ENCODE measurements at places on chromosomes 1 and 21.

- no peak for DNase-seq
Measured at GRCh38 chr1:233582439-233582838, 31.5 kb upstream of the KCNK1 start.

GRCh38 chr1:34780528-34780927 lies 486 bp upstream of the GJB3 start:
- no peak for DNase-seq

GRCh38 chr1:171352554-171352953 lies 38.6 kb downstream of the FMO4 start:
- DNase-seq = no peak

DNA sequence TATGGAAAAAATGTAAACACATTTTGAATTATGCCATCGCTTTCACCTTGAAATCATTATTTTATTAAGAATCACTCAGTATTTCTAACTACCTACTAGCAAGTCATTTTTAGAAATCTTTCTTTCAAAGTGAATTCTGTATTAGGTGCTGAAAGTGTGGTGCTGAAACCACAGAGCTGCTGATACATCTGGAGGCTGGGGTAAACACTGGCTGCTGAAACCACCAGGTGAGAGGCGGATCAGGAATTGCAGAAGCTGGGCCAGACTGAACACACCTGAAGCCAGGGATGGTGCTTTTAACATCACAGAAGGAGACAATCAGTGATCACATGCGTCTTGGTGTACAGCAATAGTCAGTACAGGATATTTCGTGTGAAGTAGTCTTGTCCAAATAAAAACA lies 42.2 kb upstream of the KCNE1 start:
- DNase-seq = no peak

DNA sequence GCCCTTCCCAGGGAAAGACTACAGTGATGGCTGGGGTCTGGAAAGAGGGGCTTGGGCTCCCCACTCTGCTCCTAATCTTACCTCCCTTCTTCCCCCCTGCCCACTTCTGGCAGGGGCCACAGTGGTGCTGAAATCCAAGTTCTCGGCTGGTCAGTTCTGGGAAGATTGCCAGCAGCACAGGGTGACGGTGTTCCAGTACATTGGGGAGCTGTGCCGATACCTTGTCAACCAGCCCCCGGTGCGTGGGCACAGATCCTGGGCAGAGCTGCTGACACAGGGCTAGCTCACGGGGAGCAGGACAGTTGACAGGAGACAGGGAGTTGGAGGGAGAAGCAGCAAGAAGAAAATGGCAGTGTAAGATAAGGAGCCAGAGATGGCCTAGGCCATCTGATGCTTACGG lies 2.4 kb downstream of the SLC27A3 start:
- DNase-seq = no peak

GRCh38 chr1:172085317-172085716 lies 244.0 kb downstream of the DNM3 start:
- no peak for DNase-seq

- DNase-seq = no peak
Measured at GRCh38 chr1:103160281-103160680, 52.0 kb upstream of the COL11A1 start.

- DNase-seq = no peak
Measured at GRCh38 chr1:12083766-12084165, 20.7 kb downstream of the TNFRSF8 start.

- DNase-seq = no peak
Measured at GRCh38 chr1:203072002-203072602, 13.7 kb downstream of the MYOG start.

DNA sequence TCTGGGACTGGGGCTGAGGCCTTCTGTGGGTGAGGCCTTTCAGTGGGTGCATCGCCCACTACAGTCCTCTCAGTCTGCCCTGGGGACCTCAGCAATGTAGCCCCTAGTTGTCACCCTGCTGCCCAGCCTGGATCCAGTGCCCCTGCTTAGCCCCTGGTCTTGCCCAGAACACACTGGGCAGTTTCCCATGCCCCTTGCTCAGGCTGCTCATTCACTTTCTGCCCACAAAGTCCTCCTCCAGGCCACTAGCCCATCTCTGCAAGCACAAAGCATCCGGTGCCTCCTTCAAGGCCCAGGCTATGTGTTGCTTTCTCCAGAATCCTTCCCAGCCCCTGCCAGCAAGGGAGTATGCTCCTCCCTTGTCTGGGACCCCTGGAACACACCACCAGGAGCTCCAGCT lies 5.4 kb upstream of the ADORA1 start:
- DNase-seq = no peak

- no peak for DNase-seq
Measured at GRCh38 chr1:232382671-232383070, 247.3 kb downstream of the SIPA1L2 start.

DNA sequence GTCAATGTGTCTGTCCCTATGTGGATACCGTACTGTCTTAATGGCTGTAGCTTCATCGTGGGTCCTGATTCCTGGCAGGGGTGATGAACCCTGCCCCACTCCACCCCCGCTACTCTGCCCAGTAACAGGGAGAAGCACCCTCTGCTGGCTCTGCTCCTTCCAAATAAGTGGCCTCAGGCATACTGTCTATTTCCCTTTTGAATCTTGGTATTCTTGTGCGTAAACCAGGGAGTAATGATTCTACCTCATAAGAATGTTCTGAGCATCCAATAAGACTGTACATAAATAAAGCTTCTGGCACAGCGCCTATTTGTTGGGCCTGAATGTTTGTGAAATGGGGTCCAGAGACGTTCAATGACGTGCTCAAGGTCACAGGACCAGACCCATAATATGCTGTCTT lies 35.2 kb upstream of the CTPS1 start:
- no peak for DNase-seq

DNA sequence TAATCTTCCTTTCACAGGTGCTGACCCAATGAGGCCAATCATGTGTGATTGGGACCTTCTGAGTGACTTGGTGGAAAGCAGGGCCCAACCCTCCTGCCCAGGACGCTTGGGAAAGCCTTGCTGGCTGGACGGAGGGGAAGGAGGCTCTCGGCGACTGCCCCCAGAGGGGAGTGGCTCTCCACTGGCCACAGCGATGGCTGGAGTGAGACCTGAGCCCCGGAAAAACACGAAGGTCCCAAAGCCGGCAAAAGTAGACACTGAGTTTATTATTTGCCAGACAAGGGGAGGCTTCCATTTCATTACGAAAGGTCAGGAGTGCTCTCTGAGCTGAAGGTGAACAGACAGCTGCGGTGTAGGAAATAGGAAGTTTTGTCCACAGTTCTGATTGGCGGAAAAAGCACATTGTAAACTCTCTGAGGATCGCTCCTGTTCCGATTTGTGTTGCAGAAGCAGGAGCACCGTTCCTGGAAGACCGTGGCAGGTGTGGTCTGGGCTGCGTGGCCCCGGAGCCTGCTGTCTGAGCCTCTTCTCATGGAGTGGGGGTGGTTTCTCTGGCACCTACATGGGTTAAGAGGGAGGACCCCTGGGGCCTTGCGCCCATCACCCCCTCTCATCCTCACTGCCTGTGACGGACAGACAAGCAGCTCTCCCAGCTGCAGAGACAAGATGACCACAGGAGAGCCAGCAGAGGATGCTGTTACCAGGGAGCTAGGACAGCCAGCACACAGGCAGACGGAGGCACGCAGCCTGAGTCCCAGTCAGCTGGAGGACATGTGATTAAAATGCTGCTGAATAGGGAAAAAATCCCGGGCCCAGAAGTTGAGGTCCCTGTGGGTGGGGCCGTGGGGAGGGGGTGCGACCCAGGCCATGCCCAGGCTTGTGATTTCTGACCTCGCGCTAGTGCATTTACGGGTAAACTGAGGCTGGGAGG lies 41.5 kb downstream of the KRTAP10-1 start:
- no peak for DNase-seq

DNA sequence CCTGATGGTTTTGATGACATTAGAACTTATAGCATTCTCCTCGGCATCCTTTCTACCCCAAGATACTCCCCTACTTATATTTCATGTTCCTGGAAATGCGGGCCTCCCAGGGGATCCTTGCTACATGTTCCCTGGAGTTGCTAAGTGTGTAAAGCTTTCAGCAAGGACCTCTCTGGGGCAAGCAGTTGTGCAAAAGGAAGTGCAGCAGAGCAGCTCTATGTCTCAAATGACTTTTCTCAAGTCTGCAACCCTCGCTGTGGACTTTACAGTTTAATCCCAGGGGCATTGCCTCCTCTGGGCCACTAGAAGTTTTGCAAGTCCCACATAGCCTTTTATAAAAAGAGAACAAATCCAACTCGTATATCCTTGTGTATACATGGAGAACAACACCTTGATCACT lies 20.8 kb upstream of the MNDA start:
- no peak for DNase-seq

DNA sequence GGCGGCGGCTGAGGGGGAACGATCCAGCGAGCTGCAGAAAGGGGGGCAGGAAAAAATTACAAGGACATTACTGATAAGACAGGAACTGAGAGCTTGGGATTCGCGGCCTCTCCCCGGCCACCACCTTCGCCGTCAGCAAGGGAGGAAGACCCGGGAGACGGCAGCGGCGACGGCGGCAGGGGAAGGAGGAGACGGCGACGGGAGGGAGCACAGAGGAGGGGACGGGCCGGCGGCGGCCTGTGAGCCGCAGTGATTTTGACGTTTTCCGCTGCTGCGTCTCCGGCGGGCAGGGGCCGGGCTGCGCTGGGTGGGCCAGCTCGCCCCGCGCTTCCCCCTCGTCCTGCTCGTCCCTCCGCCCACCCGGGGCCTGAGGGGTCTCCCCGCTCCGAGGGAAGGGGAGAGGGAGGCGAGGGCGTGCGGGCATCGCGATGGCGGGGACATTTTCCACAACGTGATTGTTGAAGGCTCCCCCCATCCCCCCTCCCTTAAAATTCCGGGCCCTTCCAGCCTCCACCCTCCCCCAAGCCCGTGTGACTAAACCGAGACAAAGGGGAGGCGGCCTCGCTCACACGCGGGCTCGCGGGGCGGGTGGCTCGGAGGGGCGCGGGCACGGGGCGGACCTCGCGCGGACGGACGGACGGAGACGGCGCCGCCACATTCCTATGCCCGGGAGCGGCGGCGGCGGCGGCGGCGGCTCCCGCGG lies 407 bp downstream of the CAMSAP2 start:
- DNase-seq = no peak

DNA sequence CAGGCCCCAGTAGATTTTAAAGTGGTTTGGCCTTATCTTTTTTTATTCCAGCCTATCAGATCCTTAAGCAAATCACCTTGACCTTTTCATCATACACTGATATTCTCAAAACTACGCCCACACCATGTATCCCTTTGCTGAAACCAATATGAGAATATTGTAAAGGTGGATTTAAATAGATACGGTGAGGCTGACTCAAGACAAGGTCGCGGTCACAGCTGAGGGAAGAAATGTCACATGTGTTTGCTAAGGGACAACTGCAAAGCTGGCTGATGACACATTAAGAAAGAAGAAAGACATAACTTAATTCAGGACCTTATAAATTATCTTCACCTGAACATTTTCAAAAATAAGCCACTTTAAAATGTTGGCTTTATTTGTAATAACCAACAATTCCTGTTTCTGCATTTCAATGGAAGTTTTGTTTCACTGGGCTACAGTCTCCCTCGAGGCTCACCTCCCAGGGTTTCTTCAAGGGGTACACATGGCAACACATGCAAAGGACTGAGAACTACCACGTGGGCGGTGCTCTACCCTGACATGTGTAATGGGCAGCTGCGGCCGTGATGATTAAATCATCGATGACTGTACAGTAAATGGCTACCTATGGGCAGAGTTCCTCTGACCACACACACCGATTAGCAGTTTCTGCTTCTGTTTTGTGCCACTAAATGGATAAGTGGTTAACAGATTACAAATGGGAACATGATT lies 189.5 kb downstream of the SIPA1L2 start:
- DNase-seq = peak; percentile 49

DNA sequence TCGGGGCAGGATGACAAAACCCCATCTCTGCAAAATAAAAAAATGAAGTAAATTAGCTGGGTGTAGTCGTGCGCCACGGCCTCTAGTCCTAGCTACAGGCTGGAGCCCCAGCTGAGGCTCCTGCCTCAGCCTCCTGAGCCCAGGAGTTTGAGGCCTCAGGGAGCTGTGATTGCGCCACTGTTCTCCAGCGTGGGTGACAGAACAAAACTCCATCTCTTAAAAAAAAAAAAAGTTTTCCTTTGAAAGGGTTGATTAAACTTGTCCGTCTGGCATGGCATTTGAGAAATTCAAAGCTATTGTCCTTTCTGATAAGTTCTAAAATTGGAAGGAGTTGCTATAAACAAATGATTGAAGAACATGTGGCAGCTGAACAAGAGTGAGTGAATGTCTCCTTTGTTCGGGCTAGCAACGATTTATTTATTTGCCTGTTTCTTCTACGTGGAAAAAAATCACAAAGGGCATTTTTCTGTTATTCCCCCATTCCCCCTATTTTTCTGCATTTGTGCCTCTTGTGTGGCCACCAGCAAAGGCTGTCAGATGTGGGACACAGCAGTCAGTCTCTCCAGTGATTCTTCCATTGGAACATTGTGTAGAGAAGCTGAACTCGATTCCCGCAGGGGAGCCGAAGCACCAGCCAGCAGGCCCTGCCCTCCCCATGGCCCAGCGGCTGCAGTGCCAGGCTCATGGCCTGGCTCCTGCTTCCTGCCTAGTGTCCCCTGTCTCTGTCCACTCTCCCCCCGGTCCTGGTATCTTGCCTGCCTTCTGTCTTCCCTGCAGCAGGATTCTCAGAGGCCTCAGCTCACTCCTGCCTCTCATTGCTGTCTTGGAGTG lies 21.5 kb upstream of the PWP2 start:
- no peak for DNase-seq

All from BE2C (cell line).